ENCODE measurements at places on chromosomes 13 and 19.

DNA sequence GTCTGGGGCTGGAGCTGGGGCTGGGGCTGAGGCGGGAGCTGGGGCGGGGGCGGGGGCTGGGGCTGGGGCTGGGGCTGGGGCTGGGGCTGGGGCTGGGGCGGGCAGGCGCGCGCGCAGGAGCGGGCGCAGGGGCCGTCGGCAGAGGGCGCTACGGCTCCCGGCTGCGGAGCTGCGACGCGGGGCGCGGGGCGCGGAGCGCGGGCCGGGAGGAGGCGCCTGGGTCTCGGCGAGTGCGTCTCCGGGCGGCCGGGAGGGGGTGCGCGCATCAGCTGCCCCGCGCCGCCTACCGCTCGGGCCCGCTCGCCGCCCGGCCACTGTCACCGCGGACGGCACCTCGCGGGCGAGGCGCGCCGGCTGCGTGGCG is 422 bp upstream of the MTUS2 start:
- DNase-seq, result no peak

- DNase-seq, result no peak
These were observed at the start of gene KIR2DL4 for GRCh38 chr19:54803410-54803809. KIR2DL4 (plus strand) TSS chr19:54803610; CDS start chr19:54803652, 42 bp downstream.

- no peak for DNase-seq
These were observed 71.4 kb downstream of the ALOX5AP start for GRCh38 chr13:30806784-30807183.

DNA sequence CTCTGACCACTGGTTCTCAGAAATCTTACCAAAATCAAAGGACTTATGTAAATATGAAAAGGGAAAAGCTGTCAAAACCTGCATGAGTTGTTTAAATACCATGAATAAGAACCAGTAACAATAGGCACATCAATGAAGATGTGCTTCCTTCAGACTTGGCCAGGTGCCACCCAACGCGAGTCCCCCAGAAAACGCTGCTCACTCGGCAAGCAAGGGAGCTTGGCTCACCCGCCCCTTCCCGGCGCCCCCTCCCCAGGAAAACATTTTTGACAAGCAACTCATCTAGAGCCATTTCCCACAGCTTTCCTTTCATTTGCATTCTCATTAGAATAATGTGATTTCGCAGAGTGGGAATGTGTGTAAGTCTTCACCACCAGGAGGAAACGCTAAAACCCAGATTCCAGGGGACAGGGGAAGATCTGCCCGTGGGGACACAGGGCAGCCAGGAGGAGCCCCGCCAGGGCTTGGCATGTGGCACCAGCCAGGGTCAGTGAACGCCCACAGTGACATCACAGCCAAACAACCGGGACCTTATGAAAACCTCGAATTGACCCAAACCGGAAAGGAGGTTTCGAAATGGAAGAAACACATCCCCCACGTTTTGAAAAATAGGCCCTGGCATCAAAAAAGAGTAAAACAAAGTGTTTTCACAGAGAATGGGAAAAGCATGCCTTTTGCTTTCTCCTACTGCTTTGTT is 366.2 kb upstream of the TSHZ3 start:
- DNase-seq, result no peak

GRCh38 chr13:97749174-97749573 is 204.3 kb upstream of the IPO5 start:
- no peak for DNase-seq

DNA sequence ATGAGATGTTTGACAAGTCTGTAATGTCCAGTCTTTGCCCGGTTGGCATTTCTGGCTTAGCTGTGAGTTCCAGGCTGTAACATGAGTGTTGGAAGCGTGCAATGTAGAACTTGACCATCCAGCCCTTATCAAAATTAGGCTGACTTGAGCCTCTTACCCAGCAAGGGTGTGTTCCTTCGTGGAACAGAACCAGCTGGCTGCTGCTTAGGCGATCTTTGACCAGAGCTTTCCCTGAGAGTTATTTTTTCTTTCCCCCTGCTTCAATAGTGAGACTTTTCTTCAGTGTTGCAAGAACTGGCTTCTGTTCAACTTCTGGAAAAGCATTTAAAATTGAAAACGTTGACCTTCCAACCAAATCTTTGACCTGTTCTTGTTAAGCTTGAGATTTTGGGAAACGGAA is 6.5 kb downstream of the TNFSF13B start:
- DNase-seq, result no peak

DNA sequence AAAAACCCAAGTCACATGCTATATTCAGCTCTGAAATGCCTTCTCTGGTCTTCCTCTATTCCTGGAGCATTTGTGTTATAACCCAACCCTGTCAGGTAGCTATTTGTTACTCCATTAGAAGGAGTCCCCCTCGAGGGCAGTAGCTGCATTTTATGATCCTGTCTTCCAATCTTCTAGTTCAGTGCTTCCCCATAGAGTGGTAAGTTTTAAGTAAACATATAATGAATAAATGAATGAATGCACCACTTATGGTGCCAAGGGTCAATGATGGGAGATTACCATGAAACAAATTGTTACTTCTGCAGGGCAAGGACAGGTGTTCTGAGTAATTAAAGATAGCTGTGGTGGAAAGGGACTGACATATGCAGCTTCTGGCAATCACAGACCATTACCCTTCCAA is 4.0 kb downstream of the RASL11A start:
- no peak for DNase-seq

- DNase-seq, result peak; percentile 83
These were observed 6.5 kb upstream of the HSD17B14 start for GRCh38 chr19:48842789-48843162.
